ENCODE measurements at places on chromosomes 11 and 22. TPM values are rescaled to one million over a fixed set of nuclear protein-coding genes. Genes with fewer than 3 reads are reported as not detected.

GRCh38 chr11:72243173-72244059 is 560 bp downstream of the PHOX2A start:
- no peak for DNase-seq

- no peak for DNase-seq
Observed at GRCh38 chr11:117657794-117658193, 139.2 kb downstream of the DSCAML1 start.

DNA sequence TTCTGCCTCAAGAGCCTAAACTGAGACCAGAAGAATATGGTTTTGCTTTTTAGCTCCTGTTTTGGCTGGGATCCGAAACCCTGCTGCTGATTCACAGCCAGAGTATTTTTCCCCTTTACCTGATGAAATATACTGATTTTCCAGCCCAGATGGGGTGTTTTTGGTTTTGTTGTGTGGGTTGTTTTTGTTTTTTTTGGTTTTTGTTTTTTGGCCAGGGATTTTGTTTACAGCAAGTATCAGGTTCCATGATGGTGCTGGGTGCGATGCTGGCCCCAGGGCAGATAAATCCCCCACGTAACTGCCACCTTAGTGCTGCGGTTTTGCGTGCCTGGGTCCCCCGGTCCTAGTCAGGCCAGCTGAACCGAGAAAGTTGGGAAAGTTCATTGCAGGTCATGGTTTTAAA is 103.7 kb downstream of the ZBTB16 start:
- no peak for DNase-seq

DNA sequence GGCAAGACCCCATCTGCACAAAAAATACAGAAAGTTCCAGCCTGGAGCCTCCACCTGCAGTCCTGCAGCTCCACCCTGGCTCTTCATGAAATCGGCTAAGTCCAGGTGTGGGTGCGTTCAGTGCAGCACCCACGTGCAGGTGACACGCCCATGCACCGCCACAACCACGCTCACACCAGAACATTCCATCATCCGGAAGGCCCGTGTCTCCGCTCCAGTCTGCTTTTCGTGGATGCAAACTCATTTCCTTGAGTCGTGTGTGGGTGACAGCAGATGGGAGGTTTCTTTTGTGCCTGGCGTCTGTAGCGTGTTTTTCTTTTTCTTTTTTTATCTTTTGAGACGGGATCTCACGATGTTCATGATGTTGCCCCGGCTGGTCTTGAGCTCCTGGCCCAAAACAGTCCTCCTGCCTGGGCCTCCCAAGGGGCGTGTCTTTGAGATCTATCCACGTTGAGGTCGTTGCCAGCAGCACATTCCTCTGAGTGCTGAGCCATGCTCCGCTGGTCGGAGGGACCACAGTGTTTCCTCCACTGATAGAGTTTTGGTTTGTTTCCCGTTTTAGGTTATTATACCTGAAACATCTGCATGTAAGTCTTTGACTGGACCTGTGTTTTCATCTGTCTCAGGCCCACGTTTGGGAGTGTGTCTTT is 7.2 kb downstream of the PTDSS2 start:
- DNase-seq = peak; percentile 13

DNA sequence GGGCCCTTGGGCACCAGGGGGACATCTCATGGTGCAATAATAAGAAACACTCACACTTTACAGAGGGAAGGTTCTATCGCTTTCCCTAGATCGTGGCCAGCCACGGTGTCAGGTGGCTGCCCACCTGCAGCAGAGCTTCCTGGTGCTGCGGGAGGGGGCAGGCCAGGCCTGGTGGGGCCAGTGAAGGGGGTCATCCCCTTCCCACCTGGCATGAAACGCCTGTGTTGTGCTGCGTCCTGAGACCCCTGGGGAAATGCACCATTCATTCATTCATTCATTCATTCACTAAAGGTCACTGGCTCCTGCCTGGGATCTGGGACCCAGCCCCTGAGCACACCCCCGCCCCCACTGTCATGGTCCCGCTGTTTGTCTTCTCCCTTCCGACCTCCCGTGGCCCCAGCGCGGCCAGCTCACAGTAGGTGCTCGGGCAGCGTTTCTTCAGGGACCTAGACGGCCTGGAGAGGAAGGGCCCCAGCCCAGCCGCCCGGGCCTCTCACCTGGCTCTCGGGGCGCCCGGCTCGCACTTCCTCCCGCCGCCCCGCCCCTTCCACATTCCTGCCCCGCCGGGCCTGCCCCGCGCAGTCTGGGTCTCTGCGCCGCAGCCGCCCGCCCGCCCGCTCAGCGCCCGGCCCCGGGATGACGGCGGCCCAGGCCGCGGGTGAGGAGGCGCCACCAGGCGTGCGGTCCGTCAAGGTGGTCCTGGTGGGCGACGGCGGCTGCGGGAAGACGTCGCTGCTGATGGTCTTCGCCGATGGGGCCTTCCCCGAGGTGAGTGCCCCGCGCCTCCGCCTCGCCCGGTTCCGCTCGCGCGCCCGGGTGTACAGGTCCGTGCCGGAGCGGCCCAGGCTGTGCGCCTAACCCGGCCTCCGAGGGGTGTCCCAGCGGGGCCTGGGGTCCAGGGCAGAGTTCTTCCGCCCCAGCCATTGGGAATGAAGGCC is at the start of gene RHOD:
Gene RHOD (plus strand): TSS at position 581 of the 938 bp plus-strand sequence. CDS start 56 bp downstream, at position 637.
- peak; percentile 67 for DNase-seq

DNA sequence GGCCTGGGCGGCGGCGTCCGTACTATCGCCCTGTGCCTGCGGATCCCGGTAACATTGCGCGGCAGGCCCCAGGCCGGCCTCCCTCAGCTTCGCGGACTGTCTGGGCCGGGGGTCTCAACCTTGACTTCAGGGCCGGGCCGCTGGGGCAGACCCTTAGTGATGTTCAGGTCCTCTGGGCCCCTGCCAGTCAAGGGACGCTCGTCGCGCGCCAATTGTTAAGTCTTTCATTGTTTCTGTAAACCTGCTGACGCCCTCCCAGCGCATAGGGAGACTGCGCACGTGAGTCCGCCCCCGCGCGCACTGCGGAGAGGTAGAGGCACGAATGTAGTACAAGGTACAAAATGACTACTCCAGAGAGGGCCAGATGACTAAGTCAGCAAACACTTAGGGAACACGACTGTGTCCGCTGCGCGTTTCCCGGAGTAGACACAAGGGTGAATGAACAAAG is 451 bp upstream of the HDHD5 start:
- peak; percentile 78 for DNase-seq

- no peak for DNase-seq
Observed at GRCh38 chr11:102192349-102193066, 82.3 kb downstream of the YAP1 start.

DNA sequence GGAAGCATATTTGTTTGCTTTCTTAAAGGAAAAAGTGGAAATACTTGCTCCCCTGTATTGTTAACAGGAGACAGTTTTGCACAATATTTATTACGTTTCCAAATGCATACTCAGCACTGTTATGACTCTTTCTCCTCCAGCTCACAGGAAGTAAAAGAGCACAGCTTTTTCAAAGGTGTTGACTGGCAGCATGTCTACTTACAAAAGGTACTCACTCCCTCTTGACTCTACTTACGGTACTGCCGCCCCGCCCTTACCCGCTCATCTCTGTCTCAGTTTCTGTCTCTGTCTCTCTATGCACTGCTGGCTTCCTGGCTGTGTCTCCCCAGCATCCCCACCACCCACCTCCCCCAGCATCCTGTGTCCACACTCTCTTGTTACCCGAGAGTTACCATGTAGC is 32.2 kb upstream of the MYO18B start:
- no peak for DNase-seq

DNA sequence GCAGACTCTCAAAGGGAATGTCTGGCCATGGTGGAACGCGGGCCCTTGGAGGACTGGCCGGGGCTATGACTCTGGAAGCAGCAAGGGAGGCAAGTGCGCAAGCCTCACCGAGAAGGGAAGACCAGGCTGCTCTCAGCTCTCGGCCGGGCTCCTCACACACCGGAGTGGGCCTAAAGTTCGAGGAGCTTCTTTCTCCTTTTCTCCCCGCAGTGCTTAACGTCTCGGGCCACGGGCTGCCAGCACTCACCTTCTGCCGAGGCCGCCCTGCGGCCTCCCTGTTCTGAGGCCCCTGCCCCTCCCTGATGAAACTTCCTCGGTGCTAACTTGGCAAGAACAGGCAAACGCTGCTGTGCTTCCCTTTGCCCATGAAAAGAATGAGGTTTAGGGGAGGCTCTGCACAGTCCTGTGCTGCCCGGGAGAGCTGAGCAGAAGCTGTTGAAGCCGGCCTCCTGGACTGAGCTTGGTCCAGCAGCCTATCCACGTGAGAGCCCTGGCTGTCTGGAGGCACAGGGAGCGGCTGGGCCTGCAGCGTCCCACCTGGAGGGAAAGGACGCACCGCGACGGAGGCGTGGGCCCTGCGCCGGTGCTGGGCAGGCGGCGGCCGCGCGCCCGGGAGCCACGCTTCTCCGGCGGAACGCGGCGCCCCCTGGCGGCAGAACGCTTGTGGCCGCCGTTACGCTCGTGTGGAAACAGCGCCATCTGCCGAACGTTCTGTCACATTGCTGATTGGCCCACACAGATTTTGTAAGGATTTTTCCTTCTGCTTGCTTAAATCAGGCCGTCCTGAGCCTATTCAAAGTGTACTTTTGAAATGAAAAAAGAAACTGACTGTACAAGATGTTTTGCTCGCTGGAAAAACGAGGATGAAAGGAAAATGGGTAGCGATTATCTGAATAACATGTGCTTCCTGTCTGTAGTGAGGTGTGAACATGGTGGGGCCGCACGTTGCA is 65.0 kb upstream of the TMEM45B start:
- peak; percentile 77 for DNase-seq

- DNase-seq = peak; percentile 52
Observed at GRCh38 chr11:27357250-27357649, 5.8 kb downstream of the CCDC34 start.

GRCh38 chr11:65786008-65786785 is 666 bp upstream of the OVOL1 start:
- no peak for DNase-seq

ANKK1 gene
- total RNA-seq = 0.28 TPM

DNA sequence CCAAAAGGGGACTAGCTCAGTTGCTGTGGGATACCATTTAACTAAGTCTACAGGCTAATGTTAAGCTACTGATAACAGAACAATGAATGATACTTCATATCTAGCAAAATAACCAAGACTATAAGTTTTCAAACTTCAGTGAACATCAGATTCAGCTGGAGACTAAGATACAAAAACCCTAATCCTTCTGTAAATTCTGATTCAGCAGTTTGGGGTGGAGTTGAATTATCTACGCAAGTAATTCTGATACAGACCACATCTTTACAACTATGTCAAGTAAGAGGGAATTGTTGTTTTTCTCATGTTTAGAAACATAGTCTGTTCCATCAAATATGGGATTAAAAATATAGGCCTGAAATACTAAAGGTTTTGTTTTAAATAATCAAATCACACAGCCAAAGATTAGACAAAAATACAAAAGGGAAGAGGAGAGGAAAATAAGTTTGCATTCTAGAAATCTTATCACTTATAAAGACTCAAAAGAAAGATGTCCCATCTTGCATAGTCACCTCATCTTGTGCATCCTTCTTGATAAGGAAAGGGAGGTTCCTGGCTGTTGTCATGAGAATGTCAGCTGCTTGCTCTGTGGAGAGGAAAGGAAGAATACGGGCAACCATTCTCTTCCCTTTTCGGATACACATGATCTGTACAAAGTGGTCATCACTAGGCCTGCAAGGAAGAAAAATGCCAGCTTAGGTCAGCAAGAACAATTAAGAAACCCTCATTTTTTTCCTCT is 21.4 kb downstream of the PATL1 start:
- no peak for DNase-seq

Data from mucosa of descending colon (tissue), 3 donors.